Dorsolateral prefrontal cortex (tissue), 122 donors: ENCODE measurements at places on chromosomes 7 and 10. TPM values are rescaled to one million over a fixed set of nuclear protein-coding genes. Genes with fewer than 3 reads are reported as not detected.
A peak's percentile ranks its signal among the peaks of the same experiment; 100 is the strongest.

DNA sequence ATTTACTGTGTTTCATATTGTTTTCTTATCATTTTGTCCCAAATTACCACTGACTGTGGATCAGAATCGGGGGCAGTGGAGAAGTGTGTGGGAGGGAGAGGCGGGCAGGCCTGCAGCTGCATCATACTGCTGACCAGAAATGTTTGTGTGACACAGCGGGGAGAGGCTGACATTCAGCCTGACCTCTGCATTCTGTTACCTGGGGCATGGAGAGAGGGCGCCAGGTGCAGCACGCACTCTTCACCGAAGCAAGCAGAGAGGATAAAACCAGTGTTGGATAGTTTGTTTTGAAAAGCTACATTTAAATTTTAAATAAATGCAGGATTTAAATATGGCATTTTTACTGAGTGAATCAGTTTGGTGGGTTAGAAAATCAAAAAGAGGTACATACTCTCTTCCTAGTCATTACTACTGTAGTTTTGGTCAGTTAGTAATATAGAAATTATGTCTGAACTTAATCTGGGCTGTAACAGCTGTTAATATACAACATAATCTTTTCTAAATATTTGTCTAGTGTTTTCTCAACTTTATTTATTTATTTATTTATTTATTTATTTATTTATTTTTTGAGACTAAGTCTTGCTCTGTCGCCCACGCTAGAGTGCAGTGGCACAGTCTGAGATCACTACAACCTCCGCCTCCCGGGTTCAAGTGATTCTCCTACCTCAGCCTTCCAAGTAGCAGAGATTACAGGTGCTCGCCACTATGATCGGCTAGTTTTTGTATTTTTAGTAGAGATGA, 8.8 kb upstream of the STMP1 start:
- DNase-seq, result no peak

EPHA1 gene
- total RNA-seq, result 0.72 TPM

DNA sequence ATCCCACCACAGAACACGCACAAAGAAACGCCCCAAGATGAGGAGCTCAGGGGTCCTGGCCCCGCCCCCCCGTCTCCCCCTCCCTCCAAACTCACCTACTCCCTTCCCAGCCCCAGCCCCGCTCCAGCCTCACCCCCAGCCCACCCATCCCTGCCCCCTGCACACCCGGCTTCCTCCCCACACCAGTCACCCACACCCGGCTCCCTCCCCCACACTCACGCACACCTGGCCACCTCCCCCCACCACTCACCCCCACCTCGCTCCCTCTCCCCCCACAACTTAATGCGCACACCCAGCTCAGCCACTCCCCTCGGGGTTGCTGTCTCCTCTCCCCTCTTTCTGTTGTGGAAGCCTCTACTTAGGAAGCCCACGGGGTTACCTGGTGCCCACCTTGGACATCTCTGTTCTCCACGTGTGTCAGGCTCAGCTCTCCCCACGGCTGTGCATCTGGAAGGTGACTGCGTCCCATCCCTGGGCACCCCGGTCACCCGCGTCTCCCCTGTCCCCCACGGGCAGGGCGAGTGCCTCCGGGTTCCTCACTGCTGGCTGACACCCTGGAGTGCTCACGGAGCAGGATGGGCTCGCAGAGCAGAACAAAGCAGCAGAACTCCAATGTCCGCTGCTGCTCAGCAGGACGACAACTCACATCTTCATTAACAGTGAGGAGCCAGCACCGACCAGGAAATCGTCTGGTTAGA, 166.8 kb downstream of the USP6NL start:
- DNase-seq, result no peak

TRPV6 gene
- total RNA-seq, result 0.28 TPM

DNA sequence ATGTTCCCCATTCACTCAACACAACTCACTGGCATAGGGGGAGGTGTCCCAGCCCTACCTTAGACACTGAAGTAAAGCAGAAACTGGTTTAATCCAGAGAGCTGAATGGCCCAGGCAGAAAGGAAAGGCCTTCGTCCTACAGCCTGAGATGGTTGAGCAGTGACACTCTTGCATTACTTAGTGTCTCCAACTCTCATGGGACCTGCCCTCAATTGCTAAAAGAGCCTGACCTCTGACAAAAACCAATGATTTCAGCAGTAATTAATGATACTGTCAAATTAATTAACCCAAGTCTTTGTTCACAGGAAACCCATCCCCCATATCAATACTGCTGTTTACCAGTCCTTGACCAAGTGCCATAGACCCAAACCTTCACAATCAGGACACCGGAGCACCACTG, 48.6 kb downstream of the ICA1 start:
- no peak for DNase-seq

GIMAP2 gene
- total RNA-seq, result 2.0 TPM

DNA sequence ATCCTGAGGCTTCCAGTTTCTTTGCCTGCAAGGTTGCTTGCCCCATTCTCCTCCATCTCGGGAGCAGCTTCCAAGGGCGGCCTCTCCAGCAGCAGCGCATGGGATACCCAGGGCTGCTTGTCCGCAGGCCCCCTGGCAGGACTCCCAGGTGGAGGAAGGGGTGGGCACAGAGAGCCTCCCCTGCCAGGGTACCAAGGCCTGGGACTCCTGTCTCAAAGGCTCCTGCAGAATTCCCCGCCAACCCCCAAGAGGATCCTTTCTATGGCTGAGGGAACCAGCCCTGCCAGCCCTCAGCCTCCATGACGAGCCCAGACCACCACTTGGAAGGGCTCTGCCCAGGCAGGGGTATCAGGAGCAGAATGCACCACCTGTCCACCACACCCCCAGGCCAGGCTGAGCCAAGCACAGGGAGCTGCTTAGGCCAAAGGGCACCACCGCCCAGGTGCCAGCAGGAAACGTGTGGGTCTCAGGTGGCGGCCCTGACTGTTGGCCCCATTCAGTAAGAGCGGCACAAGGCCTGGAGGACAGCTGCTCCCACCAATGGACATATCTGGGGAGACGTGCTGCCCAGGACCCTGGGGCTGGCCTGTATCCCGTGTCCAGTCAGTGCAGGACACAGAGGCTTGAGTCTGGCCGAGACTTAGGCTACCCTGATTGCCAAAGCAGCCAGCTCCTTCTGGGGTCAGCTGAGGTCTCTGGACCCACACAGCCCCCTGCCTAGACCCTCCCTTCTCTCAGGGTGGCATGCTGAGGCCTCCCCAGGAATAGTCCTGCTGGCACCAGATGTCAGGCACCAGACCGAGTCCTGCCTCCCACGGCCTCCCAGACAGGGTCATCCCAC, 33.8 kb upstream of the INPP5A start:
- DNase-seq, result no peak

DNAH11 gene
- 1.8 TPM for total RNA-seq

GTF2I gene
- total RNA-seq, result 301 TPM

GRCh38 chr10:110918269-110918642, 724 bp downstream of the BBIP1 start:
- no peak for DNase-seq

GRCh38 chr7:54581511-54581910, 39.3 kb downstream of the VSTM2A start:
- no peak for DNase-seq

GRCh38 chr7:44973610-44974401, 5.0 kb downstream of the MYO1G start:
- no peak for DNase-seq

DNA sequence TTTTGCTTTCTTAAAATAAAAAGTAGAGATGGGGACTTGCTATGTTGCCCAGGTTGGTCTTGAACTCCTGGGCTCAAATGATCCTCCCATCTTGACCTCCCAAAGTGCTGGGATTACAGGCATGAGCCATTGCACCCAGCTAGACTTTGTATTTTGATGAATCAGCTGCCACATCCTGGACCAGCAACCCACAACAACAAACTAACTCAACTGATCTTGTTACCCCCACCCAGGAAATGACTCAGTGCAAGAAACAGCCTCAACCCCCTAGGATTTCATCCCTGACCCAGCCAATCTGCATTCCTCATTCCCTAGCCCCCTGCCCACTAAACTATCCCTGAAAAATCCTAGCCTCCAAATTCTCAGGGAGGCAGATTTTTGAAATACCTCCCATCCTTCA, 123.8 kb downstream of the IPMK start:
- no peak for DNase-seq

DNA sequence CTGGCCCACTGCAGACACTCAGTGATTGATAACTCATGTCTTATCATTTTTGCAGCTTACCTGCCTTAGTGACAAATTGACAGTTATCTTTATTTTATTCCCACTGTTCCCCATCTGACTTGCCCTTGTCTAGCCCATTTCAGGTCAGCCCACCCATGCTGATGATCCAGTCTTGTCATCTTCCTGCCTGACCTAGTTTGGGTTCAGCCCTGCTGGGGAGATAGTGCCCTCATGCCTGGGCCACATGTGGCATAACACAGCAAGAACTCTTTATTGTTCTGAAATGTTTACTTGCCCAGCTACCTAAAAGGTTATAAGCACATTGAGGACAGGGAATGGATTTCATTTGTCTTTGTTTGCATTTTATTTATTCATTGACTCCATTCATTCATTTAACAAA, 75.6 kb downstream of the ENTPD1 start:
- no peak for DNase-seq

DNA sequence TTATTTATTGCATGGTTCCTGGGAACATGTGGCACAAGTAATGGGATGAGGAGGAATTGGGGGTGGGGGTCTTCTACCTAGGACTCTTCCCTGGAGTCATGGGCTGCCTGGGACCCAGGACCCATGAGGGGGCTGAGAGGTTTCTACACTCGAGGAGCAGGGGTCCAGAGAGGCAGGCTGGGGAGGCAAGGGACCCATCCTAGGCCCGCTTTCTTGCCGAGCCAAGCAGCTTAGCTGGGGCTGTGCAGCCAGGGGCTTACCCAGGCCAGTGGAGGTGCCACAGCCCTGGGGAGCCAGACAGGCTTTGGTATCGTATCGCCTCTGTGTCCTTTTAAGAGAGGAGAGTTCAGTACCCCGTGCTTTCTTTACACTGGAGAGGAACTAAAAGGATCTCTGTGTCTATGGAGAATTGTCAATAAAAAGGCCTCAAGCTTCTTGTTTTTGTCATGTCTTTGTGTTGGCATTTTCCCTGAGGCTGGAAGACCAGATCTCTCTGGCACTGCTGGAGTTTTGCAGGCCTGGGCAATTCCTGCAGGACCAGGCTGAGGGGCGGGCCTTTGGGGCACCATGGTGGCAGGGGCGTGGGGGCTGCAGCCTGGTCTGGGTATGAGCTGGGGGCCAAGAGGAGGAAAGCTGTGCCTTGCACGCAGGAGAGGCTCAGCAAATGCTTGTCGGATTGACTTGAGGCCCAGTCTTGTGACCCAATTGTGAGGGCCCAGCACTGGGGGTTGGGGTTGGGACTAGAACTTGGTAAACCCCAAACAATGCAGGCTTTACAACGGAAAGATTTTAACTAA, 11.1 kb downstream of the SFRP5 start:
- DNase-seq, result no peak

DNA sequence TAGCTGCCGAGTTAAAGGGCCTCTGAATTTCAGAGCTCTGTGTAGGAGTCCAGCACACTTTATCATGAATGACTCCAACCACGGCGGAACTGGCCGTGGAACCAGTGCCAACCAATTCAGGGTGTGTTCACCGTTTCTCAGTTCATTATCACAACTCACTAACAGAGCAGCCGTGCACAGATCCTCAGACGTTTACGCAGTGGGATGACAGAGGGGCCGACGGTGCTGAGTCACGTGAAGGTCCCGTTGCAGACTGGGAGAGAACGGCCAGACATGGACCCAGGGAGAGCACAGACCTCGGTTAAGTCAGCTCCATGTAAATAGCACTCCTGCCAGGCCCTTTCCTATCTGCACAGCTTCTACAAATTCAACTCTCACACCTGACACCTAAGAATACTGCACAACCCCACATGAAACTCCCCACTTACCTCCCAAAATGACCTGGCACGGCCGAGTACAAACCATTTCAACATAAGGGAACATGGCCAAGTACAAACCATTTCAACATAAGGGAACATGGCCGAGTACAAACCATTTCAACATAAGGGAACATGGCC, 95.5 kb downstream of the DIP2C start:
- DNase-seq, result peak; percentile 23

MRLN gene
- total RNA-seq, result not detected
